ENCODE measurements at places on chromosomes 6 and 20. TPM values are rescaled to one million over a fixed set of nuclear protein-coding genes. Genes with fewer than 3 reads are reported as not detected.

SLC24A3 gene
- total RNA-seq: not detected

SOX18 gene
- 18.7 TPM for total RNA-seq

GRCh38 chr6:157163434-157164159, 159.7 kb downstream of the TMEM242 start:
- H3K4me1 ChIP-seq: no peaks in the 10 kb centered on the region
- no peak overlapping the region for H3K4me3 ChIP-seq
- DNase-seq: no peak
- H3K27me3 ChIP-seq: no peaks in the 10 kb centered on the region

GRCh38 chr6:7489376-7489775, 52.1 kb upstream of the DSP start:
- no peaks in the 10 kb centered on the region for H3K4me1 ChIP-seq
- no peak overlapping the region for H3K27ac ChIP-seq
- no peak overlapping the region for H3K4me3 ChIP-seq
- no peaks in the 10 kb centered on the region for H3K36me3 ChIP-seq

GRCh38 chr6:91483415-91484105, 896.7 kb upstream of the MAP3K7 start:
- H3K27ac ChIP-seq: no peak overlapping the region
- no peak overlapping the region for H3K4me3 ChIP-seq
- H3K4me1 ChIP-seq: no peaks in the 10 kb centered on the region
- no peaks in the 10 kb centered on the region for H3K27me3 ChIP-seq
- DNase-seq: no peak

DNA sequence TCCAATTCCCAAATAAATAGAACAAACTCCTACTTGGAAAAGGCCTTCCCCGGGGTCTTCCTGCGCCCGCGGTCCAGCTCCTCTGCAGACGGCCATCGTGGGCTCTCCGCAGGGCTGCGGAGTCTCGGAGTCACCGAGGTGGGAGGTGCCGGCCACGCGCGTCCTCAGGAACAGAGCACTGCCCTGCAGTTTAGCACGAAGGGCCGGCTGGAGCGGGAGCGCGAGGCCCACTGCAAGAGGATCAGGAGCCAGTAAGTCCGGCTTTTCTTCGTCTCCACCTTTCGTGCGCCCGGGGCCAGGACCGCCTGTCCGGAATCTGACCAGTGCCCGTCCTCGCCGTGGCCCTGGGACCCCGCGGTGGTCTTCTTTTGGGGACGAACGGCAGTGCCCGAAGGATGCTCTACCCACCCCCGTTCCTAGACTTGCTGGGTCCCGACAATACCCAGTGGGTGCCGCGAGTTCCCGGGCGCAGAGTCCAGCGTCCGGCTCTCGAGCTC, 1.4 kb downstream of the BHLHE23 start:
- H3K27me3 ChIP-seq: peaks cover 6% of the 10 kb centered on the region
- H3K4me1 ChIP-seq: peaks cover 6% of the 10 kb centered on the region
- no peaks in the 10 kb centered on the region for H3K36me3 ChIP-seq
- H3K4me3 ChIP-seq: no peak overlapping the region
- no peak overlapping the region for H3K27ac ChIP-seq
